ENCODE measurements at places on chromosomes 16 and 17.

- DNase-seq: peak; percentile 71
These were observed 30.5 kb upstream of the IRF8 start for GRCh38 chr16:85868495-85868894.

DNA sequence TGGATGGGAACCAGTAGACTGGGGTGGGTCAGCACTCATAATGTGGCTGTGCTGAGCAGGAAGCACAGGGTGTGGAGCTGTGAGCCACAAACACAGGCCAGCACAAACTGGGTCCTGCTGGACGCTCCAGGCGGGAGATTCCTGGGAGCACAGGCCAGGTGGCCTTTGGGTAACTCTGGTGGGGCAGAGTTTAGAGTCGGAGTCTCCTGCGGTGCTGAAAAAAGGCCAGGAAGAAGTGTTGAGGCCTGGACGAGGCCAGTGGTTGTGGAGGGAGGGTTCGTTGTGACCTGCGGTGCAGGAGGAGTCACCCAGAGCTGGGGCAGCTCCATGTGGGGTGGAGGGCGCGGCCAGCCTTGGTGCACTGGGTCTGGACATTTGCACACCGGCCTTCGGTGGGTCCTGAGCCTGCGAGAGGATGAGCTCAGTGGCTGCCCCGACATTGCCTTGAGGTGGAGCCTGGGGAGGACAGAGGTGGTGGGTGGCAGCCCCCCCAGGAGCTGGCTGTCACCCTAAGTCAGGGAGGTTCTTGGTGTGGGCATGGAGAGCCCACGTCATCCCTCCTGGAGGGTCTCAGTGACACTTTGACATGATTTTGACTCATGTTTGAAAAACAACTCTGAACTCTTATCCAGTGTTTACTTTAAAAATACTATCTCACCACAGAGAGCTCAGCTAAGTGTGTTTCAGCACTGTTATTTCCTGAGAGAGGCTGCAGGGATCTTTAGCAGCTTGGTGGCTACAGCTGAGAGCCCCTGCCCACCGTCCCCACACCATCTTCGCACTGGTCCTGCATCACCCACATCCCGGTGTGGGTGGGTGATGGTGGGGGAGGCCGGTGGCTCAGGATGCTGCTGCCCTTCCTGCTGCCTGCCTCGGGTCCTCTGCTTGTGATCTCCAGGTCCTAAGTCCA, 98.7 kb downstream of the NPIPB11 start:
- DNase-seq: no peak

DNA sequence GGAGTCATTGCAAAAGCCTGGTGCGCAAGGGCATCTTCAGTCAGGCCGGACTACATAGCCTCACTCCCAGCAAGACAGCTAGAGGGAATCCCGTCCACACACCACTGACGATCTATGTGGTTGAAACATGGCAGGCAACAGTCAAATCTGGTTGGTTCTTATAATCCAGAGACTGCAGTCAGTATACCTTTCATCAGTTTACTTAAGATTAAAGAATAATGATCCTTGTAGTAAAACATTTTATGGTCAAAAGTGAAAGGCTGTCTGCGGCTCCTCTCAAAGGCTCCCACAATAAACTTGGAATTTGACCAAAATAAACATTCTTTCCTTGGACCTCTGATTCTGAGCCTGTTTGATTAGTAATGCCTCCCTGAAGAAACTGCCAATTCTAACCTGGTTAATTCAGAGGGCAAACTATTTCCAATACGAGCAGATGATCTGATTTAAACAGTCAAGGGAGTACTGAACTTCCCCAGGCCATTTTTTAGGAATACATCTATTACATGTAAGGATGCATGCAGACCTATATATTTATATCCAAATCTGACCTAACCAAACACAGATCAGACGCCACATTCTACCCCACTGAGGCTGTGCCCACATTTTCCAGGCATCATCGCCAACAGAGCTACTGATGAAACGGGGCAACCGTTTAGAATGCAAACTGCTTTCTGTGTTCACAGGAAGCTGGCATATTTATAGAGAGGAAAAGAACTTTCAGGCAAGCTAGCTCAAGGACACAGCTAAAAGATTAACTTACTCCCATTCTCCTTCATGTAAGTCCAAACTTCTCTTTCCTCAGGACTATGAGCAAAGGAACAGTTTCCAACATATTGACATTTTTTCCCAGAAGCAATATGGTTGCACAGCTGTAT, 15.3 kb upstream of the TXNDC11 start:
- DNase-seq: no peak

GRCh38 chr17:683499-684254, 31.0 kb downstream of the VPS53 start:
- DNase-seq: no peak

DNA sequence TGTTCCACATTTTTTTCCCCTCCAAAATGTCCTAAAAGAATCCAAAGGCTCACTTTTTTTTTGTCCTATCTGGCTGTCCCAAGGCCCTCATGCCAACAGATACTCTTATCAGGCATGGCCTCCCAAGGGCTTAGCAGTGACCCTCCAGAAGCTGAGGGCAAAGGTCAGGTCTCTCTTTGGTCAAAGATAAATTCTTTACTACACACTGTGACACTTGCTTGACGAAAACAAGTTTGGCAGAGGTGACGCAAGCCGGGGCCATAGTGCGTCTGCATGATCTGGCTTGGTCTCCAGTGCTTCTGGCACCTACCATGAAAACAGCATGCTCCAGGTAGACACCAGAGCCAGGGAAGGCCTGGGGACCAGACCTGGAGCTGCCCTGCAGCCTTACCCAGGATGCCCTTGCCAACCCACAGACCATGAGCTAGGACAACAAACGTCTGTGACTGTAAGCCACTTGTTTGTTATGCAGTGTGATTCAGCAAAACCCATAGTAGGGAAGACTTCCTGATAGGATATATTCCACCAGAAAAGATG, 48.5 kb upstream of the IRF8 start:
- no peak for DNase-seq

DNA sequence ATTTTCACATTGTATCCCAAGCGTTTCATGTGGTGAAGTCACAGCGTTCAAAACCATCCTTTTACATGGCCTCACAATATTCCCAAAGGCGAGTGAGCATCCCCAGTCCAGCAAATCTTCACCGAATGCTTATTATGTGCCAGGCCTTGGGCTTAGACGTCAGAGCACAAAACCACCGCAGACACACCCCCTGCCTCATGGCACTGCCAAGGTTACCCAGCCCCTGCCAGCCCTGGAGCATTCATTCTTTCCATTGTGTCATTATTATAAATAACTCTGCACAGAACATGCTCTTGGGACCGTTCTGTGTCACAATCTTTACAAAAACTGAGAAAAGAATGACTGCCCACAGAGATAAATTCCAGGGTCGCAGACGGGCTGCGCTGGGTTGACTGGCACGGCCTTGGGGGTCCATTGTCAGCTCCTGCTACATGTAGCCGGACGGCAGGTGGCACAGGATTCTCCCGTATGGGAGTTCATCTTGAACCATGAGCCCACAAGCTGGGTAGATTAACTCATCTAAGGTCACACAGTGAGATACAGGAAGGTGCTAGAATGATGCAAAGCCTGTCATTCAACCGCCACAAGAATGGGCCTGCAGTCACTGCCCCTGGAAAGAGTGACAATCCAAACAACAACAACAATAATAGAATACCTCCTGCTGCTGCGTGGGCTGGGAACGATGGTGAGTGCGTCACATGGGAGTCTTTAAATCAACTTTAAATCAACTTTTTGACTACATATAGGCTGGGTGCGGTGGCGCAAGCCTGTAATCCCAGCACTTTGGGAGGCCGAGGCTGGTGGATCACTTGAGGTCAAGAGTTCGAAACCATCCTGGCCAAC, 4.5 kb upstream of the NECAB2 start:
- no peak for DNase-seq

DNA sequence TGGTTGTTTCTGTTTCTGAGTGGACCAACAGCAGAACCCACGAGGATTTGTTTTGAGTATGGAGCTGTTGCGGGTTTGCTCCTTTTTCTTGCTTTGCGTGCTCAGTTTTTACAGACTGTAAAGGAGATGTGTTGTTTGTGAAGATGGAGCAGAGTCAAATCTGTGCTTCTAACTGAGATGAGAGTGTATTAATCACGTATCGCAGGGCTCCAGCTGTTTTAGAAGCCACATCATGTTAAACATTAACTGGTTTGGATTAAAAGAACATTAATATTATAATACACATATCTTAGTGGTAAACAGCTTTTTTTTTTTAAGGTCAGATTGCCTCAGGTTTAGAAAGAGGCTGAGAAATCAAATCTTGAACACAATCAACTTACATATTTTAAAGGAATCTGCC, 69.4 kb downstream of the YPEL2 start:
- DNase-seq: no peak

GRCh38 chr17:7023576-7024401, 939 bp downstream of the BCL6B start:
- peak; percentile 95 for DNase-seq

DNA sequence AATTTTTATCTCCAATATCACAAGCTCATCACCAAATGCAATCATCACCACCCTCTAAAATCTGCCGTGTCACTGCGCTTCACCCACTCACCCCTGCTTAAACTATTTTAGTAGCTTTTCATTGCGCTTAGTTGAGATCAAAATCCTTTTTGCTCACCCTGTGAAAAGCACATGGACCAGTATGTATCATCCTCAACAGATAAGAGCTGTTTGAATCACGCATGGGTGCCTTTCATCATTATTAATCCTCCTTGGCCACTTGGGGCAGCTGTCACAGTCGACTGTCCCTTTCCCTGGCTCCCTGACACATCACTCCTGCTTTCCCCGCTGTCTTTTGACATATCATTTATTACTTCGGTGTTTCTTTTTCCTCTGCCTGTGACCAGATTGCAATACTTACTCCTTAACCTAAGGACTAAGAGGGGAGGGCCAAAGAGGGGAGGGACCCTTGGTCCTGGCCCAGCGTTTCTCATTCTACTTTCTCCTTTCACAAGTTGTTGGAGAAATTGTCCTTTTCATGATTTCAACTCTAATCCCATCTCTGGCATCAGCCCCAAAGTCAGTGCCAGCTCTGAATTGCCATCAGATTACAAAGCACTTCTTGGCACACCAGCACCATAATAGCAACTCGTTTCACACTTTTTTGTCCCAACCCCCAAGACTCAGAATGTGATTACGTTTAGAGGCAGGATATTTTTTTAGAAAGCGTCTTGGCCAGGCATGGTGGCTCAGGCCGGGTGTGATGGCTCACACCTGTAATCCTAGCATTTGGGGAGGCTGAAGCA, 8.6 kb upstream of the KDM6B start:
- DNase-seq: no peak

DNA sequence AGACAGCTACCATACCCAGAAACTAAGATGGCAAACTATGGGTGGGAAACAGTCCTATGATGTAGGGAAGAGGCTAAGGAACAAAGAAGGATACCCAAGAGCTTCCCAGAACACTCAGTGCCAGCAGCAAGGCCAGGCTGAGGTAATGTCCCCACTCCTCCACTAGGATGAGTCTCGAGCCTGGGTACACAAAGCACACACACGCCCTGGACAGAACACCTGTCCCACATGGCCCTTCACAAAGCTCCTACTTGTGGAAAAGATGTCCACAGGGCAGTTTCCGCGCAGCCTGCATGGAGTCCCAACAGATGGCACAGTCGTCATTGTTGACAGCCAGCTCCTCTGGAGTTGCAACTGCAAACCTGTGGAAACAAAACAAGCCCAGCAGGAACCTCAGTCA, 23.9 kb downstream of the AMFR start:
- peak; percentile 13 for DNase-seq

DNA sequence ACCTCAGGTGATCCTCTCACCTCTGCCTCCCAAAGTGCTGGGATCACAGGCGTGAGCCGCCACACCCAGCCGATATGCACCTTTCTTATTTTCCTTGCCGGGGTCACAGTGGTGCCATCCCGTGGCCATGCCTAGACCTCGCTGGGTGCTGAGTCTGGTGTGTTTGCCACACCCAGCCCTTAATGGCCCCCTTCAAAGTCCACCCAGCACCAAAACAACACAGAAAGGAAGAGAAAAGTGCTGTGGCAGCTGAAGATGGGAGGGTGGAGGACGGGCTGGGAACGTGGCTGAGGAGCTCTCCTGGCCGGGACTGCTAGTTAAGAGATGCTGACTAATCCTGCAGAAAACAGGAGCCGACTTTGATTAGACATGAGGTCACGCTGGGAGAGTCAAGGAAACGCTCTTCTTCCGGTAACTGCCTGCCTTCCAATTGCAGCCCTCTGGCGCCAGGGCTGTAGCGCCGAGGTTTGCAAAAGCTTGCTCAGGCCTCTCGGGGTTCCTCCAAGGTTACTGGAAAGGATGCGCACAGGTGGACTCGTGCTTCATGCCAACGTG, 10.9 kb downstream of the SLC43A2 start:
- no peak for DNase-seq

GRCh38 chr17:68603656-68604055, 2.5 kb upstream of the FAM20A start:
- DNase-seq: no peak

DNA sequence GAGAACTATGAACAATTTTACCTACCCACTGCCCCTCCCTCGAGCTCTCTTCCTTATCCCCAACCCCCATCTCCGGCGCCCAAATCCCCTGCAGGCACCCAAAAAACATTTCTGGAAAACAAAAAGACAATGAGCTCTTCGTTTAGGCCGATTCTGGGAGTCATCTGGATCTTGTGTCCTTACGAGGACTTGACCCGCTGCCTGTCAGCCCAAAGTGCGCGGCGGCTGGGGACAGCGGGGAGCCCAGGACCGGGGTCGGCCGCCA, 524 bp downstream of the STRADA start:
- DNase-seq: no peak

- DNase-seq: no peak
These were observed 6.6 kb upstream of the CPHXL start for GRCh38 chr16:75732871-75733270.

DNA sequence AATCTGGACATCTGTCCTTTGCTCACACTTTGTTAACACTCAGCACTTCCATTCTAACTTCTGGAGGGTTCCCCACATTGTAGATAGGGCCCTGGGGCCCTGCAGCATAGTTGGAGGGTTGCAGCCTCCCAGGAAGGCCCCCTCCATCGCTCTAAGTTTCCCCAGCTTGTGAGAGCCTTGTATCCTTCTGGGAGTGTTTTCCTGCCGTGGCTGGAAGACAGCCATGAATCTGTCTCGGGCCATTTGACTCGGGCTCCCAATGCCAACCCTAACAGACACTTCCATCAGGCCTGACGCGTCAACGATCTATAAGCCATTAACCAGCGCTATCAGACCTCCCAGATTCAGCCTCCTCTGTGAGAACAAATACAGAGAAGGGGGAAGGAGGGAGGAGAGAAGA, 263.7 kb upstream of the RPL38 start:
- DNase-seq: no peak

DNA sequence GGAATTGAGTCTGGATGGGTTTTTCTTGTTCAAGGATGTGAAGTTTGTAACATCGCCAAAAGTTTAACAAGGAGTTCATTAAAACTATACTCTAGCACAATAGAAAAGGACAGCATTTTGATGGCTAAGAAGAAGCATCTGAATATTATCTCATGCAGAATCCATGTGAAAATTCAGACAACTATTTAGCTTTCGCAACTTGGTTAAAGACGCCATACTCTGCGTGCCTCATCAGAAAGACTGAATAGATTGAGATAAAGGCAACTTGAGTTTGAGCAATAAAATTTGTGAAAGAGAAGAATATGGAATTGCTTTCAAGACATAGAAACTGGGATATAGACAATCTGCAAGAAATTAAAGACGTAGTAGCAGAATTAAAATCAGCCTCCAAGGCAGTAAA, 151.1 kb upstream of the MYOCD start:
- no peak for DNase-seq

GRCh38 chr16:11329071-11329491, 16.2 kb upstream of the RMI2 start:
- peak; percentile 76 for DNase-seq
